ENCODE measurements at places on chromosomes 1 and 21.

GRCh38 chr21:42513985-42514882 lies 582 bp downstream of the SLC37A1 start:
- peak; percentile 61 for DNase-seq

GRCh38 chr1:28190337-28190979 lies 14.0 kb upstream of the PTAFR start:
- DNase-seq, result no peak

DNA sequence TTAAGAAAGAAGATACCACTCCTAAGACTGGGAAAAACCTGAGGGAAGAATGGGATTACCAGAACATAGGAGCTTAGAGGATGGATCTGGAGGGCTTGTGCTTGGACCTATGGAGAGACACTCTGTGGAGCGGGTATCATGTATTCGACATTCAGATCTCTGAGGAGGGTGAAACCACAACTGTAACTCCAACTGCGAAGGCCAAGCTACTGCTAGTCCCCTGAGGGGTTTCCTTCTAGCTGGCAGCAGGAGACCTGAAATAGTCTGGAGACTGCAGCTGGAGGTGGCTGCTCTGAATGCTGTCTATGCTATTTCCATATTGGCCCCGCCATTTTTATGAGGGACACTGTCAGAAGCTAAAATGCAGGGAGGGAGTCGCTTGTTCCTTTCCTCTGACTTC lies 462.3 kb downstream of the PTPRC start:
- no peak for DNase-seq

GRCh38 chr1:172599912-172600311 lies 59.0 kb upstream of the FASLG start:
- no peak for DNase-seq

- DNase-seq, result no peak
Observed at GRCh38 chr1:208150833-208151458, 93.2 kb downstream of the PLXNA2 start.

- DNase-seq, result no peak
Observed at GRCh38 chr21:35644523-35644922, 415.8 kb downstream of the SETD4 start.

DNA sequence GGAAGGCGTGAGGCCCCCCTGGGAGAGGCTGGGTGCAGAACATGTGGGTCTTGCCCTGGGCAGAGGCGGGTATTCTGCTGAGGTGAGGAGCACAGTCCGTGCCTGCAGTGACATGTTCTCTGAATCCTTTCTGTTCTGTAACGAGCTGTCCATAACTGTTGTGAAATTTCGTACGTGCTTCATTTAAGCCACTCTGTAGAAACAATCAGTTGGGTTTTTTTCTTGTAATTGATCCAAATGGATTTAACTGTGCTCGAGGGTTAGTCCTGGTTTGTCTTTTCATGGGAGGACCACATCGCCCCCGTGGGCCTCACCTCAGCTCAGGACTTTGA lies 45.4 kb upstream of the DIP2A start:
- DNase-seq, result no peak

DNA sequence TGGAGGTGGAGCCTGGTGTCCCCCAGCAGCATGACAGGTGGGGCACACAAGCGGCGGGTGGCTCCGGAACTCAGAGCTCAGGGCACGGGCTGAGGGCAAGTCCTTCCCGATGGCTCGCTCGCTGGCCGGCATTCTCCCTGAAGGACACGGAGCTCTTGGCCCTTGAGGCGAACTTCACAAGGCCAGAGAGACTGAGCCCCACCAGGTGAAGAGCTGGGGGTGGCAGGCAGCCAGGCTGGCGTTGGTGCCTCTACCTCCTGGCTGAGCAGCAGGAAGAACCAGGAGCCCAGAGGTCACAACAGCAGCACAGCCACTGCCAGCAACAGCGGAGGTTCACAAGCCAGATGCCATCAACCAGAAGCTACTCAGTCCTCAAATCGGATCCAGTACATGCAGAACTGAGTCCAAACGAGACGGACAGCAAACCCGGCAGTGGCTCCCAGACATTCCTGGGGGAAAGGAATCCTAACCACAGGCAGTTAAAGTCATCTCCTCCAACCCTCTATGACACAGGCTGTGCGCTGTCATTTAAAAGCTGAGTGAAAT lies 54.1 kb downstream of the NPHP4 start:
- no peak for DNase-seq

DNA sequence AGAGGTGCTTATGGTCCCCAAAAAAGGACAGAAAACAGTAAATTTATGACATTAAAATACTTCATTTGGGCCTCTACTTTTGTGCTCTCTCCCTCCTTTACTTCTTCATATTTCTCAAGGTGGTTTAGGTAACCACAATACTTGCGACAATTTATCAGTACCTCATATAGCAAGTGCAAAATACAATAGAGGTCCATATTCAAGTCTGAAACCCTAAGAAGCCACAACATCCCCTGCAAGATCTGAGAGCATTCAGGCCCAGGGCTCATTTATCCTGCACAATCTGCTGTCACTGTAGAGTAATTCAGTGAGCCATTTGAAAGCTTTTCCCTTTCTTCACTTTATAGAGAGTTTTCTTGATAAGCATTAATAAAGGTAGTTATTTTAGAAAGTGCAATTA lies 24.2 kb upstream of the ATP6V1G3 start:
- no peak for DNase-seq

GRCh38 chr1:64967381-64967780 lies 1.0 kb upstream of the JAK1 start:
- no peak for DNase-seq

GRCh38 chr1:195908121-195908520 lies 700.1 kb downstream of the KCNT2 start:
- no peak for DNase-seq

All from activated naive CD4-positive, alpha-beta T cell (primary cell).